GM12891 (cell line): ENCODE measurements at places on chromosomes 13 and 19.

DNA sequence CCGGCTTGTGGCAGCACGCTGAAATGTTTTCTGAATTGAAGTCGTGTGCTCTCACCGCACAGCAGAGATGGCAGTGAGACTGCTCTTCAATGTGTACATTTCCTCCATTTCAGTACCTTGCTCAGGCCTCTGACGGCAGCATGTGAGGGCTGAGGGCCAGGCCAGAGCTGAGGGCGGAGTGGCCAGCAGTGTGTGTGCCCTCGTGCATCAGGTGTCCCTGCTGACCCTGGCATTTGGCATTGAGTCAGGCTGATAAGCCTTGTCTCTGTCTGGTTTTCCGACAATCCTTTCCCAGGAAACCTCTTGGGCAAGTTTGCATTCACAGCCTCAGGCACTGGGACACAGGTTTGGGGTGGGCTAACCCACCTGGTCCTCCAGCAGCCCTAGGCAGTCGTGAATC lies 62.3 kb downstream of the EFNB2 start:
- DNase-seq: no peak

GRCh38 chr13:46909042-46909441 lies 12.2 kb upstream of the HTR2A start:
- no peak for DNase-seq

- DNase-seq: no peak
These were observed 75.6 kb downstream of the MIPEP start for GRCh38 chr13:23813635-23814034.

GRCh38 chr19:5787409-5788182 lies 3.0 kb upstream of the PRR22 start:
- no peak for DNase-seq

DNA sequence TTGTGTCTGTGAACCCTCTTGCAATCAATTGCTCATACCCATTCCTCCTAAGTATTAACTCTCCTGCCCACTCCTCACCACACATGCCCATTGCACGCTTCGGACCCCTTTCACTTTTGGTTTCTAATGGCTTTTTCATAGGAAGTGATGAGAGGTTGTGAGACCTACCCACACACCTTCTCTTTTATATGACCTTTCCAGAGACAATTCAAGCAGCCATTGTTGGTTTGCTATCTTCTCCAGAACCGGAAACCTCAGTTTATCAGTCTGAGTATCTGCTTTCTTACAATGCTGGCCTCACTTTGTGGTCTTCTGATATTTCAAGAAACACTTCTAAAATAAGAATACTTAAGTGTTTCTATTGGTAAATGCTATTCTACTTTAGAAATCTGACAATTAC lies 1550.8 kb upstream of the SLC10A2 start:
- DNase-seq: no peak

- DNase-seq: no peak
These were observed 7.4 kb downstream of the GRIN3B start for GRCh38 chr19:1007399-1008251.

GRCh38 chr19:51799034-51799773 lies 4.2 kb downstream of the FPR3 start:
- DNase-seq: no peak

GRCh38 chr13:109904218-109904617 lies 117.8 kb upstream of the IRS2 start:
- no peak for DNase-seq

DNA sequence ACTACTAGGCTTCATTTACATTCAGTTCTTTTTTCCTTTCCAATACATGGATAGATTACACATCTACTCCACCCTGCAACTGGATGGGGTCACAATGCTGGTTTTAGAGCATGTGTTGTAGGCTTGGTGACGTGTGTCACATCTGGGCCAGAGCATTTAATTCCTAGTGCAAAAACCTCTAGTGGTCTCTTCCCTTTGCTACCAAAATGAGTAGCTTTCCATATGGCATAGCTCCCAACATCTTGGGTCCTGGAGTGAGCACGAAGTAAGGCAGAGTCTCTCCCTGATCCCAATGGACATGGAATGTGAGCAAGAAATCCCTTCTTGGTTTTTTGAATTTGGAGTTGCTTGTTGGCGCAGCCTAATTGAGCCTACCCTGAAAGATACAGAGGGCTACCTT lies 51.7 kb downstream of the TNFSF11 start:
- no peak for DNase-seq

GRCh38 chr19:49957262-49957915 lies 3.6 kb downstream of the SIGLEC11 start:
- DNase-seq: no peak

GRCh38 chr13:58083064-58083463 lies 451.5 kb downstream of the PCDH17 start:
- no peak for DNase-seq

DNA sequence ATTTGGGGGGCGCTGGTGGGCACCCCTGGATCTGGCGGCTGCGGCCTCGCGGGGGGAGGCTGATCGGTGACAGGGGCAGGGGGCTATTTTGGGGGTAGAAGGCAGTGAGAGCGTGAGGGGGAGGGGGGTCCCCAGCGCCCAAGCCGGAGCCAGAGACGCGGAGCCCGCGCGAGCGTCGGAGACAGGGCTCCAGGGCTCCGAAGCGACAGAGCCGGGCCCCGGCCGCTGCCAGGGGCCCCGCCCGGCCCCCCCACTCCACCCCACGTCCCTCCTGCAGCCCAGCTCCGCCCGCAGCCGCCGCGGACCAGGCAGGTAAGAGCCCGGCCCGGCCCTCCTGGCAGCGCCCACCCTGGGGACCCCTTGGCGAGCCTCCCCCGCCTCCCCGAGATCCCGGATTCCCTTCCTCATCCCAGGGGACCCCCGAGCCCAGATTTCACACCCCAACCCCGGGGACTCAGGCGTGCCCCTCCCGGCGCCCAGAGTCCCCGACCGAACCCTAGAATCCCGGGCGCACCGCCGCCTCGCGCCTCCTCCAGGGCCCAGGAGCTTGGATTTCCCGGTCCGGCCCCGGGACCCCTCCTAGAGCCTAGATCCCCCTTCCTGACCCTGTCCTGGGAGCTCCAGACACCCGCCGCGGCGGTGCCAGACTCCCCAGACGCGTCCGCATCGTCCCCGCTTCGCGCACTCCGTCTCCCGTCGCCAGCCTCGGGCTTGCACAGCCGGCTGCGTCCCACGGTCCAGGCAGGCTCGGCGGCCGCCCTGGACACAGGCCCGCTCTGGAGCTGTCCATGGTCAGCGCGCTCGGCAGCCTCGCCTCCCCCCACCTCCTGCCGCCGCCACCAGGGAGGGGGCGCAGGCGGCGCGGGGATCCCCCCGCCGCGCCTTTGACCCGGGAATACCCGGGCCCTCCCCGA lies at the start of gene PPFIA3:
Gene PPFIA3, plus strand, starts transcription at position 134 of the 914 bp plus-strand sequence. CDS start 8,330 bp downstream, outside the sequence.
- DNase-seq: no peak

DNA sequence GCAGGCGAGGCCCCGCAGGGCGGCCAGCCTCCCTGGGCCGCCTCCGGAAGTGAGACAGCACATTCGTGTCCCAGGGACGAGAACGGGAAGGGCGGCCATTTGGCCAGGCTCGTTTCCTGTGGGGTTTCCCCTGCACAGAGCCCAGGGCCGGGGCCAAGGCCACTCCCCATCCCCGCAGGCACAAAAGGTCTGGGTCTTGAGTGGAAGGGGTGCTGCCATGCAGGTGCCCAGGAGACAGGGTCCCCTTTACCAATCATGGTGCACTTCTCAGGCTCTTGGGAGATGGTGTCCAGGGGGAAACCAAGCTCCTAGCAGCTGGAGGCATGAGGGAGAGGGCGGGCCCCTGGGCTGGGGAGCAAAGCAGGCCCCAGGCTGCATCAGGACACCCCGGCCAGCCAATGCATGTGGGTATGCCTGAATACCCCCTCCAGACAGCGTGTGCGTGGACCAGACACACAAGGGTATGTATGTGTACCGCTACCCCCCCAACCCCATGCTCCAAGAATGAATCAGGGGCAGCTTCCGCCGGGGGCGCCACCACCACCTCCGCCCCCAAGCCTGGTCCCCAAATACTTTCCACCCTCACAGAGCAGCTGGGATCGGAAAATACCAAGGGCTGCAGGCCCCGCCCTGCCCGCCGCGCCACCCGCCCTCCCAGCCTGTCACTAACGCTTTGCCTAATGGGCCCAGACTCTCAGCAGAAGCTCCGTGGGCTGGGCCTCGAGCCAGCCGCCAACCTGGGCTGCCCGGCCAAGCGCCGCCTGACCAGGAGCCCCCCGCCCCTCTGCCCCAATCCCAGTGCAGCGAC lies 37.6 kb upstream of the NANOS3 start:
- peak; percentile 76 for DNase-seq

DNA sequence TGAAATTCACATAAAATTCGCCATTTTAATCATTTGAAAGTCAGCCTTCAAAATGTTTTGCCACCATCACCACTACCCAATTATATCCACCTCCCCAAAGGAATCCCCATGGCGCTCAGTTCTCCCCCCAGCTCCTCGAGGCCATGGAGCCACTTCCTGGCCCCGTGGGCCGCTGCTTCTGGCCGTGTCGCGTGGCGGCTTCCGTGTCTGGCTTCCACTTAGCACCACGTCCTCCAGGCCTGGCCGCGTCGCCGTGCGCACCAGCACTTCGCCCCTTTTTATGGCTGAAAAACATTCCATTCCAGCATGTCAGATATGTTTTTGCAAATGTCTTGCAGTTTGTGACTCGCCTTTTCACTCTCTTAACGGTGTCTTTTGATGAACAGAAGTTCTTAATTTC lies 46.7 kb upstream of the DCUN1D2 start:
- no peak for DNase-seq

- no peak for DNase-seq
These were observed 344.9 kb upstream of the KLF12 start for GRCh38 chr13:74479124-74479523.

- no peak for DNase-seq
These were observed 108.7 kb upstream of the VSTM2B start for GRCh38 chr19:29417048-29417447.

DNA sequence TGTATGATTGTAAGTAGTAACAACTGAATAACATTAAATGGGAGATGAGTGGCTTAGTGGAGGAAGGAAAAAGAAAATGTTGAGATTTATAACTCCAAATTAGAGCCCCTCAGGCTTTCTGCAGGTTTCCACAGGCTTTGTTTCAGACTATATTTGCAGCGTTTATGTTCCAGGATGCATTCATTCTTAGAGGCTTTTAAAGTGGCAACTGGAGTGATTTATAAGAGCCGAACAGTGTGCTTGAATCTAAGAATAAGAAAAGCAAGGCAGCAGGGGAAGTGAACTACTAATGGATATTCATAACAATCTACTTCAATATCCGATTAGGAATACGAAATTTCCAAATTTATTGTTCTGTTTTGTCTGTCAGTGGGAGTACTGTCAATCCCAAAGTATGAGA lies 91.0 kb downstream of the UFM1 start:
- no peak for DNase-seq

GRCh38 chr13:33787051-33787591 lies 30.8 kb upstream of the RFC3 start:
- no peak for DNase-seq

DNA sequence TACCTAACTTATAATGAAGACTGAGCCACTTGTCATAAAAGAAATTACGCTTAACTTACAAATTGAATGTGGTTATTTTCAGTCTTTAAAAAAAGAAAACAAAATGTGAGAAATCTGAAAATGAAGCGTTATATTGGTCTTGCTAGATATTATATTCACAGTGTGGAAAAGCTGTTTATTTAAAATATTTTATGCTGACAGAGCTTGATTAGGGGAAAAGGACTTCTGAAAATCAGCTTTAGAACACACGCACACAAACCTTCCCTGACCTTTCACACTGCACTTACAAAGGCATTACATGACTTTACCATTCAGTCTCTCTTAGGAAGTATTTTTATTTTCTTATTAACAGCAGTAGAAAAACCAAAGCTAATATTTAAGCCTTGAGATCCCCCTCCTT lies 461.5 kb downstream of the DIAPH3 start:
- no peak for DNase-seq

DNA sequence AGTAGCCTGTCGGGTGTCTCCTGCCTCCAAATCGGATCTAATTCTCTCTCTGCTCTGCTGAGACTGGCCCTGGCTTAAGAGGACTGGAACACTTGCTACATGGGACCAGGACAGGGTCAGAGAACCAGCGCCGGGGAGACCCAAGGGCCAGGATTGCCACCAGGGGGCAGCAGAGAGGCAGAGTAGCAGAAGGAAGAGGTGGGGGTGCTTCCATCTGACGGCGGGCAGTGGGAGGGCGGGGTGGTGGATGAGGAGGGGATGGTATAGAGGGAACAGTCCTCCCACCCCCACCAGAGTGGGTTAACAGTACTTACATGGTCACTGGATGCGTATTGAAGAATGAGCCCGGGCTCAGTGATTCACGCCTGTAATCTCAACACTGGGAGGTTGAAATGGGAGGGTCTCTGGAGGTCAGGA lies 11.9 kb downstream of the SELENOW start:
- DNase-seq: peak; percentile 70

DNA sequence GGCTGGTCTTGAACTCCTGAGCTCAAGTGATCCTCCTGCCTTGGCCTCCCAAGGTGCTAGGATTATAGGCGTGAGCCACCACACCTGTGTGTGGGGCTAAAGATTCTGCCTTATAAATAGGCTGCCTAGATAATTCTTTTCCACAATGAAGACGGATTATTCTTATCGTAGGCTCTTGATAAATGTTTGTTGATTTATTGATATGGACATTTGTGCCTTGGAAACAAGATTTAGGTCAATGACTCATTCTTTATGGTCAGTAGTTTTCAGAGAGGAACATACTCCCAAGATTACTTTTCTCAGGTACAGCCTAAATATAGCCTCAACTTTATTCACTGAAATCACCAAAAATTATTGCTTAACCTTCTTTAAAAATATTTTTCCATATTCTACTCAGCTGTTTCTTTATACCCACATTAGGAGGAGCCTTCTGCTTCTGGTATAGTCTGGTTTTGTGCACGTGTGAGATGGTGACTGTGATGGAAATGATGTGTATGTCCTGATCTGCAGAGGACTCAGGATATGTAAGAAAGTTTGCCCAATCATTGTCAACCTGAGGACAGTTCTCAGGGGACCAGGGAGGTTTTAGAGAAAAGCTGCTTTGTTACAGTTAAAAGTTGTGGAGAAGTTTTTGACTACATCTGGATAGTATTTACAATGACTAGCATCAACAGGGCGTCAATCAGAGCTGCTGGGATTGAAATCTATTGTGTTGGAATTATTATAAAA lies 208.9 kb downstream of the DNAJC15 start:
- no peak for DNase-seq

GRCh38 chr13:89568746-89569145 lies 1778.7 kb upstream of the MIR17HG start:
- DNase-seq: no peak

GRCh38 chr13:32504263-32504662 lies 34.3 kb downstream of the N4BP2L2 start:
- no peak for DNase-seq

- DNase-seq: no peak
These were observed 4.4 kb downstream of the CYP4F2 start for GRCh38 chr19:15893477-15893876.

- DNase-seq: no peak
These were observed 114.6 kb downstream of the KDM4B start for GRCh38 chr19:5083547-5083965.
